Myocyte (in vitro differentiated cells): ENCODE measurements at places on chromosomes 3 and 15.
A peak's percentile ranks its signal among the peaks of the same experiment; 100 is the strongest.

DNA sequence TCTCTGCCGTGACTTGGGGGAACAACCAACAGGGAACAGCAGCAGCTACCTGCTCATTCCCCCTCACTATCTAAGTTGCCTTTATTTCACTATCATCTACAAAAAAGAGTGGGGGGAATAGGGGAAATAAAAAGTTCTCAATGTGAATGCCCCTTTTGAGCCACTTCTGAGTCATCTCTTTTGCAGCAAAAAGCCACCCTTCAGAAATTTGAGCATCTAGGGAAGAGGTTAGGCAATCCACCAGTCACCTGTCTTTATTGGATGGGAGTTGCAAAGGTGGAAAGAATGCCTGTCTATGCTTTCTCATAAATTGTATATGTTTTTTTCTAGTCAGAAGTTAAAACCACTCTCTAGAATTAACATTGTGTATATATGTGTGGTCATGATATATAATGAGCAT, 41.1 kb downstream of the GPD1L start:
- DNase-seq, result no peak

- no peak for DNase-seq
Measured at GRCh38 chr3:27509376-27509775, 25.2 kb upstream of the SLC4A7 start.

GRCh38 chr3:13072239-13072599, 1.0 kb downstream of the IQSEC1 start:
- peak; percentile 87 for DNase-seq

GRCh38 chr3:71311661-71312046, 271.9 kb downstream of the FOXP1 start:
- no peak for DNase-seq

GRCh38 chr15:81289910-81290309, 34.0 kb downstream of the STARD5 start:
- DNase-seq, result no peak

GRCh38 chr3:179072100-179072438, 460 bp upstream of the ZMAT3 start:
- DNase-seq, result no peak

GRCh38 chr15:29968099-29968894, 114.5 kb upstream of the GOLGA8J start:
- DNase-seq, result no peak

DNA sequence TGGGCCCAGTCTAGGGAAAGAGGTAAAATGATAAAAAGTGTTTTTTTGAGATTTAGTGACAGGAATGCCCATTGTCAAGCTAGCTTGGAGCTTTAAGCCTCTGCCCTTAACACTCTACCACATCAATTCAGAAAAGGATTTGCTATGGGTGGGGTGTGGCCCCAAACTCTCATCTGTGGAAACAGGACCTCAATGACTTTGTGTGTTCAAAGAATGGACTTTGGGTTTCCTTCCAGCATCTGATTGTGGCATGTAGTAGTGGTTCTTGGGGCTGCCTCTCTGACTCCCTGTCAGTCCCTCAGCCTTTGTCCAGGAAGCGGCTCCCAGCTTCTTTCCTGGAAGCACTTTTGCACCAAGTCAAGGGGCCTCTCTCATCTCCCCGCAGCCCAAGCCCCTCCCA, 56.1 kb downstream of the CCNL1 start:
- no peak for DNase-seq

DNA sequence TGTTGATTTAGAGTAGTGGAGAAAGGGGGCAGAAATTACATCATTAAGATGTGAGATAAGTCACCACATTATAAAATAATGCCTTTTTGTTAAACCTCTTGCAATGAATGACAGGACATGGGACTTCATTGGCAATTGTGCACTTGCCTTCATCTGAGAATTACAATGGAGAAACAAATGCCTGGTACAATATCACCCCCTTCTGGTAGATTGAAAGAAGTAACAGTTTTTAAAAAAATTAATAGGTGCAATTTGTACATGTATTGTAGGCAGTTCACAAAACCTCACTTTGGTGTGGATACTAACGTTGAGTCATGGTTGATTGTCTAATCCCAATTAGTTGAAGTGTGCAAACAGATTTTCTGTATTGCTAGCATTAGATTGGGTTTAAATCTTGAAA, 4.6 kb upstream of the P2RY14 start:
- peak; percentile 57 for DNase-seq

GRCh38 chr15:61182946-61183345, 46.2 kb downstream of the RORA start:
- DNase-seq, result no peak

- DNase-seq, result peak; percentile 40
Measured at GRCh38 chr15:56598991-56599390, 134.1 kb upstream of the MNS1 start.

- no peak for DNase-seq
Measured at GRCh38 chr3:76789237-76789636, 250.7 kb upstream of the ROBO2 start.

- no peak for DNase-seq
Measured at GRCh38 chr15:78411061-78411460, 27.0 kb upstream of the IREB2 start.

GRCh38 chr15:63500265-63501250, 3.8 kb upstream of the USP3 start:
- no peak for DNase-seq

DNA sequence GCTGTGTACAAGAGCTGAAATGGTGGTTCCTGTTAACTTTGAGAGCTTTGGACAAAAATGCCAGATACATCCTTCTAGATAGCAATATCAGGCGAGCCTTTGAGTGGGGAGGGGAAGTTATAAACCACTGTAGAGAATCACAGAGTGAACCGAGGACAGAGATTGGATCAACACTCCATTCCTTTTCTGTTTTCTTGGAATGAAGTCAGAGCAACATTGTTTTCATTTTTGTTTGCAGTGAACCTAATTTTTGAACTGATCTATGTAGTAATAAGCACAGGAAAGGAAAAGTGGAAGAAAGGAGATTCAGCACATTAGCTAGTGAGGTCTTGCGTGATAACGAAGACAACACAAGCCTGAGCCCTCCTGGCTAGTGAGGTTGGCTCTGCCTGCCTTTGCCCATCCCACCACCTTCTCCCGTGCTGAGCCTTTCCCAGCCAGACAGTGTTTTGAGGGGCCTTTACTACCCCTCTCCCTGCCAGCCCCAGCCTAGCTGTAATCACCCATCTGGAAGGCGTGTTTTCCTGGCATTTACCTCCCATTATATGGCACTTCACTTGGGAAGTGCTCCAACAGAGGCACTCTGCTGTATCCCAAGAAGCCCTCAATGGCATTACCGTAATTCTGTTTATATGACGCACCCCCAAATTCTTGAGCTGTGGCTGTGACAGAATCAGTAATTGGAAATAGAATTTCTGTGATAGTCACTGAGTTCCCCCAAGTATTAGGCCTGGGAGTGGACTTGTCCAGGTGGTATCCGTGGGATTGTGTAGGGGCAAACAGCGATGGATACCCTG, 129.8 kb downstream of the CACNA1D start:
- no peak for DNase-seq

GRCh38 chr3:79040701-79041100, 727.1 kb downstream of the ROBO1 start:
- peak; percentile 35 for DNase-seq

GRCh38 chr3:42430781-42431532, 20.5 kb upstream of the LYZL4 start:
- no peak for DNase-seq

DNA sequence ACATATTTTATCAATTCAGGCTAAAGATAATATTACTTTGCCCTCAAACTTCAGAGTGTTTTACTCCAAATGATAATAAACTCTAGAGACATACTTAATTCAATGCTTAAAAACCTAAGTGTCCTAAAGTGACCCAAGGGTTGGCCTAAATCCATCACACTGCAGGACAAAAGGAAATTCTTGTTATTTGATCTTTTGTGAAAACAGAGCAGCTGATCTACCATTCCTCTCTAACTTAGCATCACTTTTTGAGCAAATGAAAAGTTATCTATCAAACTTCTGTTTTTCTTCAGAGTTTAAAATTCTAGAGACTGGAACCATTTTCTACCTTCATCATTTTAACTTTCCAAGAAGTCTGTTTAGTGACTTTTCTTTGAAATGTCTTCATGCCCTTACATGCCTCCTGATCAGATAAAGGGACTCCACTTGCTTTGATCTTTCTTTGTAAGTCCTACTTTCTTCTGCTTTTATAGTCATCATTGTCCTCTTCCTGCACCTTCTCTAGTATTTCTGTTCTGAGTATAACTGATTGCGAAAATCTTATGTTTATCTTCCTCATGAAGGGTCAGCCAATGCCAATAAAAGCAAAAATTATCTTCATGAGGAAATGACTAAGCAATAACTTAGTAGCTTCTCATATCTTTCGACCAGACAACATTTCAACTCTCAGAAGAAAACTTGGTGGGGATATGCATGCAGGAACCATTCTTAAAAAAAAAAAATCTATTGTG, 378.7 kb upstream of the TGFBR2 start:
- peak; percentile 84 for DNase-seq

DNA sequence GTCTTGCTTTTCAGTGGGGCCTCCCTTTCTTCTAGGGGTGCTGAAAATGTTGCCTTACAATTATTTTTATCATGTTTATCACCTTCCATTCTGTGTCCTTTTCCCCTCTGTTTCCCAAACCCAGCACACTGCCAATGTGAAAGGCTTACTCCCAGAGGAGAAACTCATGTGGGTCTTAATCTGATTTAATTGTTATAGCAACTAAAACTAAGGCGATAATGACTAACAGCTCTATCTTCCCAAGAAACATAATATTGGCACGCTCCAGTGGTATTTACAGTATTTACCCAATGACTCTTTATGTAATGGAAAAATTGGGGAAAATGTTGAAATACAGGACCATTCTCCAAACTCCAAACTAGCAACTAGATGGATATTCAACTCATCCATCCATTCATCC, 58.4 kb downstream of the MESD start:
- no peak for DNase-seq

DNA sequence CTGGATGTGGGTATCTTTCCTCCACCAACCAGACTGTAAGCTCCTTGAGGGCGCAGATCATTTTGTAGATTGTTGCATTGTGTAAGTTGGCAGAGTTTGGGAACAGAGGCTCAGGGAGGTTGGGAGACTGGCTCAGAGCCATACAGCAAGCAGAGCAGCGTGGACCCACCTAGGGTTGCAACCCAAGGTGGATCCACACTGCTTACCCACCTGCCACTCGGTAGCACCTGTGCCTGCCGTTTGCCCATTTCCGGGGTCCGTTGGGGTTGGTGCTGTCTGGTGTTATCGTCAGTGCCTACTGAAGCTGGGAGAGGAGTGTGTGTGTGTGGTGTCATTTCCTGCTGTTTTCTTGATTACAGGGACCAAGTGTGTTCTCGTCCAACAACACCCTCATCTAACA, 19.0 kb downstream of the SMAD6 start:
- DNase-seq, result no peak

GRCh38 chr3:134244921-134245320, 5.7 kb downstream of the RYK start:
- no peak for DNase-seq

GRCh38 chr3:66083096-66083678, 44.5 kb upstream of the MAGI1 start:
- DNase-seq, result no peak

- DNase-seq, result no peak
Measured at GRCh38 chr3:4471907-4472306, 4.8 kb upstream of the SUMF1 start.

DNA sequence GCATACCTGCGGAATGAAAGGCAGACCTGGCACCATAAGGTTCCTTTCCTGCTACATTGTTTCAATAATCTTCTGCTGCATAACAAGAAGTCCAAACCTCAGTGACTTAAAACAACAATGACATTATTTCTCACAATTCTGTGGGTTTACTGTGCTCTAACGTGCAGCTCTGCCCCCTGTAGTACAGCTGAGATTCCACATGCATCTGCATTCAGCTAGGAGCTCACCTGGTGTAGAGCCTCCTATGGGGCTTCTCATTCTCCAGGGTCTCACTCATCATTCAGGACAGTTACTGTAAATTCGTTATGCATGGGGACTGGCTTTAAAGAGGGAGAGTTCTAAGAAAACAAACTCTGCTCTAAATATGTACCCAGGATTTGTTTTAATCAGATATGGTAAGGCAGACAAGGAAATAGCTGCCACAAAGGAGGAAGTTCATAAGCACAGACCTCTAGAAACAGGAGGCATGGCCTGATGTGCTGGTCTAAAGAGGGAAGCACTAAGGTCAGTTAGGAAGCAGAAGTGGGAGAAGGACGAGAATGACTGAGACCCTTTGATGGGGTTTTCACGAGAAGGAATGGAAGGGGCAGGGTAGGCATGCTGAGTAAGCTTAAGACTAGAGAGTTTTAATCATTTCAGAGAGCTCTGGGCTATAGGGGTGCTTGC, 347.0 kb downstream of the NEK10 start:
- DNase-seq, result no peak

DNA sequence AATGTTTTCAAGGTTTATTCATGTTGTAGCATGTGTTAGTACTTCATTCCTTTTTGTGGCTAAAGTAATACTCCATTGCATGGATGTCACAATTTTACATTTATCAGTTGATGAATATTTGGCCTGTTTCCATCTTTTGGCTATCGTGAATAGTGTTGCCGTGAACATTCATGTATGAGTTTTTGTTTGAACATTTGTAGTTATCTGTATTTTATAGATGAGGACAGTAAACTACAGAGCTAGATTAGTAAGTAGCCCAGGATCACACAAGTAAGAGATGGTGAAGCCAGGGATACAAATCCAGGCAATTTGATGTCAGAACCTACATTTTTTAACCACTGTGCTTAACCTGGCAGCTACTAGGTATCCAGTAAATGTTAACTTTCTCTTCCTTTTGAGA, 63.2 kb downstream of the ASTE1 start:
- DNase-seq, result no peak

DNA sequence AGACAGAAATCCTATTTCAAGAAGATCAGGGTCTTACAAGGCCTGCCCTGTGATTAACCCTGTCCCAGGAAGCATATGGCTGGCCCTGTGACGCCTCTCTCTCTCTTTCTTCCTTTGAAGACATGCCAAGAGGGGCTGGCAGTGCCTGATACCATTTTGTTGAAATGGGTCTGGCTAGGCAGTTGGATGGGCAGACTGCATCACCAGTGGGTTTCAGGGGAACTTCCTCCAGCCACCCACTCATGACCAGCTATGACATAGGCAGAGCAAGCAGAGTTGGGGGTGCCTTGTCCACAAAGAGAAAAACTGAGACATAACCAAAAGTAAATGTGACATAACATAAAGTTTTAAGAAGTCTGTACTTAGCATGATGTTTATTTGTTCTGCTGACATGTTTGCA, 31.4 kb upstream of the MANF start:
- DNase-seq, result no peak

GRCh38 chr3:66713921-66714320, 213.1 kb upstream of the LRIG1 start:
- no peak for DNase-seq

DNA sequence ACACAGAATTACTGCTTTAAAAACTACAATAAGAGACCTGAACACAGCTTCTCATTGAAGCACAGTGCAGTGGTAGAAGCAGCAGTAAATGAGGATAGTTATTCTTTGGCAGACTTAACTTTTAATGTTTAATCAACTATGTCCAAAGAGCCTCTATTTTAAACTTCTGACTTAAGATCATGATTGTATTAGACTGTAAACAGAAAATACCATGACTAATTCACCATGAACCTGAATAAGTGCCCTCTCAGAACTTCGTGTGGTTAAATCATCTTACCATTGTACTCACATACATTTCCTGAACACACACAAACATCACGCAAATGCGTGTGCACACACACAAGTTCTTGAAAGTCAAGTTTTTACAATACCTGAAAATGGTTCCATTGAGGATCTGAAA, 13.9 kb downstream of the CEP152 start:
- no peak for DNase-seq
